ENCODE measurements at places on chromosomes 7 and 10.
A peak's percentile ranks its signal among the peaks of the same experiment; 100 is the strongest.

DNA sequence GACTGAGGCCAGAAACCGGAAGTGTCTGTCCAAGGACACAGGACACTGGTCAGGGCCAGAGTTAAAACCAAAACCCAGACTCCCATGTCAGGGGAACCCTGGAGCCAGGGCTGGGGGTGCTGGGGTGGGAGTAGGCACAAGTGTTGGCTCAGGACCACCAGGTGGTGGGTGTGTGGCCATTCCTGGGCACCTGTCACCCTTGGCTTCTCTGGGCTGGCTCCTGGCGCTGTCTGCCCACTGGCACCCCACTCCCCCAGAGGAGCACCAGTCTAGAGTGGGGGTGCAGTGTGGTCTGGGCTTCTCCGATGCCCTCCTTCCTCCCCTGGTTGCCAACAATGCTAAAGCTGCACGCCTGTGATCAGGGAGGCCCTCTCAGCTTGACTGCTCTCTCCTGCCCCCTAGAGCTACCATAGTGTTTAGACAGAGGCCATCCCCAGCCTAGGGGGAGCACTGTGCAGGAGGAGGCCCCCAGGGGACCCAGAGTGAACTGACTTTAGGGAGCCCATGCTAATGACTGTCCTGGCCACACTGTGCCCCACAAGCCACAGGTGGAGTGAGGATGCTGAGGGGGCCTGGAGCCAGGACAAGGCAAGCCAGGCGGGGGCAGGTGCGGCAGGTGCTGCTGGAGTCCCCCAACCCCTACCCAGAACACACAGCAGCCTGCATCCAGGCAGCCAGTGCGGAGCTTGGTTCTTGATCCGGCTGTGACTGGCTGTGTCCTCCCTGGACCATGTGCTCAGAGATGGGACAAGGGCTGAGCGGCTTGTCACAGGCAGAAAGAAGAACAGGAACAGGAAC is 11.0 kb downstream of the RASGEF1A start:
- no peak for DNase-seq

GRCh38 chr7:116886543-116887156 is 24.3 kb downstream of the CAPZA2 start:
- DNase-seq, result no peak

DNA sequence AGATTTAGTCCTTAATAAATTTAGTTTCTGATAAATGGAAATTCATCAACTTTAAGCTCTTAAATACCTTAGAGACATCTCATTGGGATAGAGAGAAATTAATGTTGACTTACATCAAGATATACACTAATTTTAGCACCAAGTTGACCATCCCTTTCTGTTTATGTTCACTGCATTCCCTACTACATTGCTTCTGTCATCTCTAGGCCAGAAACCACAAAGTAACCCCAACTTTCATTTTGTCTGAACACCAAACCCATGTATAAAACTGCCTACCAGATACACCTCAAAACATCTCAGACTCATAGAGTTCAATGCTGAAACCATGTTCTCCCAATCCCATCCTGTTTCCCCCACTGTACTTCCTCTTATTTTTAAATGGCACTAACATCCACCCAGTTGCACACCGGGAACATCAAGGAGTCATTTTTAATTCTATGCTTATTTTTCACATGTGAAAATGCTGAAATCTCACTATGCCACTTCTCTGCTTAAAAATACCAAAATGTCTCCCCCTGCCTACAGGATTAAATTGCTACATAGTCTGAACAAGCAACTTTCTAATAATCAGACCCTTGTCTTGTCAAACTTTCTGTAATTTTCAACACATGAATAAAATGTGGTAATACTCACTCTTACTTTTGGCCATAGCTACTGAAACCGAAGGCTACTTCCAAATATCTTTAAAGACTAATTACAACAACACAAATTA is 201.6 kb downstream of the SEMA3D start:
- no peak for DNase-seq

DNA sequence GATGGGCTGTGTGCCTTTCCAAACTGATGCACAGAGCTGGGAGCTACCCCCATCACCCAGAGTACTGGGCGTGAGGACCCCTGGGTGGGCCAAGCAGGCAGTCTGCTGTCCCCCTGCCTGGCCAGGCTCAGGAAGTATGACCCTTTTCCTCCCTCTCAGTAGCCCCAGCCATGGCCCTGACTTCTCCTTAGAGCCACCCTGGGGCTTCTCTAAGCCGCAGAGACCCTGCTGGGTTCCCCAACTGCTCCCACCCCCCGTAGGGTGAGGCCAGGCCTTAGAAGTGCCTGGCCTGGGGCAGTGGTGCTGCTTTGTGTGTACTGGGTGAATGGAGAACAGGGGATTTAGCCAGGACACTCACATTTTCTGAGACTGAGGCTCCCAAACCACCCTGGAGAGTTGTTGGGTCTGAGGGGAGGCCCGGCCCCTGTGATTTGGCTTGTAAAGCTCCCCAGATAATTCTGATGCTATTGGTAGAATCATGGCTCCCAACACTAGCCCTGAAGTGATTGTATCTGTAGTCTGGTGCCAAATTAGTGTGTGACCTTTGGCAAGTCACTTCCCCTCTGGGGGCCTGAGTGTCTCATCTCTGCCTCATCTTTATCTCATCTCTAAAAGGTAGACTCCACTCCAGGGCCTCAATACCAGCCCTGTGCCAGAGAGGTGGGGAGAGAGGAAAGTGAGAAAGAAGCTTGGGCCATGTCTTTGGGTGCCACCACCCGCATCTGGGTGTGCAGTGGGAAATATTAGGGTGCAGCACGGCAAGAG is 99.7 kb upstream of the PPIF start:
- DNase-seq, result no peak

- DNase-seq, result no peak
These were observed 72.1 kb downstream of the INHBA start for GRCh38 chr7:41630741-41631140.

DNA sequence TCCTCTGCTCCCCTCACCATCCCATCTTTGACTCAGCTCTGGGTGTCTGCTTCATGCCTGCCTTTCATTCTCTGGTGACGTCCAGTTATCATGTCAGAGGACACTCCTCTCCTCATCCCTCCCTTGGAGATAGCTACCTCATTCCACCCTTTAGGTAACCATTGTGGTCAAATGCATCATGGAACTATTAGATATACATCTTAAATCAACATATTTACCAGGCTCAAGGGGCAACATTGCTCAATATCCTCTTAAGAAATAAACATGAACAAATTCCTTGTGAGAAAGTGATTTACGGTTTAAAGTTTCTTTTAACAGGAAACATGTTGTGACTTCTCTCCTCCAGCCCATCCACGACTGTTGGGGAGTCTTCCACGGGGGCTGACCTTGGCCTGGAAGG is 511.6 kb upstream of the IGFBP3 start:
- DNase-seq, result peak; percentile 94

DNA sequence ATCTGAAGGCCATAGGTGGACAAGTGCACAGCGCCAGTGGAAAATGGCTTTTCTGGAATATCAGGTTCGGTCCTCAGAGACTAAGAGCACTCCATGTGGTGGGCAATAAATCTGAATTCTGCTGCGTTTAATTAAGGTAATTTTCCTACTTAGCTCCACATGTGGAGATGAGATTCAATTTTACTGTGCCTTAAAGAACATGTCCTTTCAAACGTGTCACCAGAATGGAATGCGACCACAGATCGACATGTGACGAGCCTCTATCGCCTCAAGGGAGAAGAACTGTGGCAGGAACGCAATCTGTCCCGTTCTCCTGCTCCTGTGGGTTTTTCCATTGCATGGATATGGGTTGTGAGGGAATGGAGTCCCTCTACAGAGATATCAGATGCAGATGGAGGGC is 205.3 kb upstream of the ZNF32 start:
- DNase-seq, result peak; percentile 72

DNA sequence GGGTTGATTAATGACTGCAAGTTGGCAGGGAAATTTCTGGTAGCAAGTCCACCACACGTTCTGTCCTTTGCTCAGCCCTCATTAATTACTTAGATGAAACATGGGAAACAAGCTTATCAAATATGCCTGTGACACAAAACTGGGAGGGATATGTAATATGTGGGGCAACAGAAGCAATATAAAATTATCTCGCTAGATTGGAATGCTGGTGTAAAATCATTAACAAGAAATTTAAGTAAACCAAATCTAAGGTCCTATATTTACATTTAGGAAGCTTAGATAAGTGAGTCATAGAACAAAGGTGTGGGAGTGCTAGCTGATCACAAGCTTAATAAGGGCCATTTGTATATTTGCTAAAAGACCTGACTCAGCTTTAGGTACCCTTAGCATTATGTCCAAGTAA is 23.5 kb downstream of the TRPV5 start:
- DNase-seq, result no peak

- DNase-seq, result no peak
These were observed 380.4 kb upstream of the SORCS1 start for GRCh38 chr10:107544706-107545520.

DNA sequence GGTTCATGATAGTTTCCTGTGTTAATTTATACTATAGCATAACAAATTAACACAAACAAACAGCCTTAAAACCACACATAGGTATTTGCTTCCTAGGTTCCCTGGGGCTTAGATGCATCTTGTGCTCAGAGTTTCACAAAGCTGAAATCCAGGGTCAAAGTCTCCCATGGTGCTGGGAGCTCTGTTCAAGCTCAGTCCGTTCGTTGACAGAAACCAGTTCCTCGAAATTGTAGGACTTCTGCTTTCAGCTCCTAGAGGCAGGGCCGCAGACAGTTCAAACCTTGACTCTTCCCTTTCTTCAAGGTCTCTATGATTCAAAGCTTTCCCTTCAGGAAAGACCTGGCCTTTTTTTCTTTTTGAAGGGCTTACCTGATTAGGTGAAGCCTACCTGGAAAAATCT is 90.5 kb downstream of the VSTM2A start:
- DNase-seq, result no peak

DNA sequence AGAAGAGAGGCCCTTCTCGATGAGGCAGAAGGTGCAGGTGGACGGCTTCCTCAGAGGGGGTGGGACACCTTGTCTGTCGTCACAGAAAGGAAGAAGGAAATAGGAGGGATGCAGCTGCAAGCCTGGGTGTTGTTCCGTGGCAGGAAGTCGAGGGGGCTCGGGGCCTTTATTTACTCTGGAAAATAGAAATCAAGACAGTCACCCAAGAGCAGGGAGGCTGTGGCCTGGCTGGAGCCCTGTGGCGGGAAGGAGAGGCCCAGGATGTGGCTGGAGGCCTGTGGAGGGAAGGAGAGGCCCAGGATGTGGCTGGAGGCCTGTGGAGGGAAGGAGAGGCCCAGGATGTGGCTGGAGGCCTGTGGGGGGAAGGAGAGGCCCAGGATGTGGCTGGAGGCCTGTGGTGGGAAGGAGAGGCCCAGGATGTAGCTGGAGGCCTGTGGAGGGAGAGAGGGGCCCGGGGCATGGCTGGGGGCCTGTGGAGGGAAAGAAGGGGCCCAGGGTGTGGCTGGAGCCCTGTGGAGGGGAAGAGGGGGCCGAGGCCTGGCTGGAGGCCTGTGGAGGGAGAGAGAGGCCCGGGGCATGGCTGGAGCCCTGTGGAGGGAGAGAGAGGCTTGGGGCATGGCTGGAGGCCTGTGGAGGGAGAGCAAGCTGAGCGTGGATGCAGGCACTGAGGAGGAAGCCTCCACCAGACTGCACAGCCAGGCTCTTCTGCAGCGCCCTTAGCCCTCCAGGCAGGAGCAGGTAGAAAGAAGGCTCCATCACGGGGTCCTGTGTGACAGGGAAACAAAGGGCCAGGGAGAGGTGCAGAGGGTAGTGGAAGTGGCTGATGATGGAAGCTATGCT is 97.3 kb upstream of the SFMBT2 start:
- DNase-seq, result no peak

GRCh38 chr7:123724817-123725253 is 24.0 kb downstream of the WASL start:
- no peak for DNase-seq

- no peak for DNase-seq
These were observed 102.8 kb downstream of the PIP4K2A start for GRCh38 chr10:22611425-22612115.
